SK-MEL-5 (cell line): ENCODE measurements at places on chromosomes 1 and 21. TPM values are rescaled to one million over a fixed set of nuclear protein-coding genes. Genes with fewer than 3 reads are reported as not detected.

Gene PCNT
- total RNA-seq, result 8.8 and 9.0 TPM in 2 replicates

Gene HTR1D
- 0.05 TPM in 1 of 2 replicates, not detected in the other for total RNA-seq

Gene ITLN1
- not detected in 2 replicates for total RNA-seq

Gene SZRD1
- 79.2 and 89.6 TPM in 2 replicates for total RNA-seq

Gene F3
- total RNA-seq, result 3.0 and 5.1 TPM in 2 replicates

Gene SHCBP1L
- total RNA-seq, result not detected in 2 replicates

Gene AVPR1B
- not detected in 2 replicates for total RNA-seq

Gene SERPINC1
- total RNA-seq, result not detected in 2 replicates
